ENCODE measurements at places on chromosomes 1 and 21.

GRCh38 chr1:245860657-245861544 is 646.2 kb downstream of the SMYD3 start:
- no peak for DNase-seq

GRCh38 chr1:31760471-31761470 is 3.4 kb downstream of the ADGRB2 start:
- DNase-seq = peak; percentile 44

GRCh38 chr1:246166841-246167240 is 340.2 kb downstream of the SMYD3 start:
- no peak for DNase-seq

- no peak for DNase-seq
Measured at GRCh38 chr1:79726321-79726720, 719.8 kb upstream of the ADGRL4 start.

DNA sequence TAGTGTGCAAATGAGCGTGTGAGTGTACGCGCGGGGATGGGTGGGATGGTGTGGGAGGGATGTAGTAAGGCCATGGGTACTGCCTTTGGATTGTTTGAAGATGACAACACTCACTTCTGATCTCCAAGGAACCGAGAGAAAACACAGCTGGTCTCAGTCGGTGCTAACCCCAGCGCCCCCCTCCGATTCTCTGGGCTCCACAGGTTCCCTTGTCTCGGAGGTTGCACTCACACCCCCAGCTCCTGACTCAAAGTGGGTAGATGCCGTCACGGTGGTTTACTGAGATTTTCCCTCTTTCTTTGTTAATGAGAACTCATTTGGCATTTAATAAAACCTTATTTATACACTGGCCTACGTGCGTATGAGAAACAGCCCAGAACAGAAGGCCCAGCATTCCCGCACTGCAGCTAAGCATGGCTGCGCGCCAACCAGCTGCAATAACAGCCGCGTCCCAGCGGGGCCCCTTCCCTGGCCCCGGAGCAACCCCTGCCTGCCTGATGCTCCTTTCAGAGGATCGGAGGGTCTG is 25.8 kb downstream of the ABCA4 start:
- DNase-seq = no peak

DNA sequence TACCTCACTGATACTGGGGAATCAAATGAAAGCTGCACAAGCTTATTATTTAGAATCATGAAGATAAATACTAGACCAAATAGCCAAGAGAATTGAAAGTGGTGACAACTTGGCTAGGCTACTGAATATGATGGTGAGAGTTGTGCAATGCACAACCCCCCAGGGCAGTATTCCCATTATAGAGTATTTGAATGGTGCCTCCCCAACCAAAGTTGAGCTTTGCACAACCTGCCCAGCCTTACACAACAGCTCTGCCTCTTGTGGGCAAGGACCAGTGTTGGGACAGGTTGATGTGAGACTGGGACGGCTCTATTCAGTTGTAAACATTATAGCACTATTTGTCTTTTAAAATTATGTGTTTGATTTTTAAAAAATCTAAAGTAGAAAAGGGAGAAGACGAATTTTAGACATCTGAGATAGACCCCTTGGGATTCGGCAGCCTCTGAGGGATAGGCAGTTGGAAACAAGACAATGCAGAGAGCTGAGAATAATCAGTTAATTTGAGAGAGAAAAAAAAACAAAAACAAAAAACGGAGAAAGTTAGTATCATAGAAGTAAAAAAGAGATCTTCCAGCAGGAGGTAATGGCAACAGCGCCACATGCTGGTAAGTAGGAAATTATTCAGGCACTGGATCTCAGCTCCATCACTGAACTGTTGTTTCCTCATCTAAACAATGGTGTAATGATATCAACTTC is 91.0 kb upstream of the KCNA3 start:
- no peak for DNase-seq
